Endodermal cell (in vitro differentiated cells): ENCODE measurements at places on chromosomes 1 and 21. TPM values are rescaled to one million over a fixed set of nuclear protein-coding genes. Genes with fewer than 3 reads are reported as not detected.

KNCN gene
- not detected in 3 replicates for total RNA-seq

CFAP45 gene
- 0.55 and 0.99 TPM in 2 replicates for total RNA-seq

- DNase-seq: no peak
These were observed 53.6 kb upstream of the SSX2IP start for GRCh38 chr1:84743896-84744295.

- DNase-seq: no peak
These were observed 6.3 kb downstream of the PHC2 start for GRCh38 chr1:33424610-33425009.

DNA sequence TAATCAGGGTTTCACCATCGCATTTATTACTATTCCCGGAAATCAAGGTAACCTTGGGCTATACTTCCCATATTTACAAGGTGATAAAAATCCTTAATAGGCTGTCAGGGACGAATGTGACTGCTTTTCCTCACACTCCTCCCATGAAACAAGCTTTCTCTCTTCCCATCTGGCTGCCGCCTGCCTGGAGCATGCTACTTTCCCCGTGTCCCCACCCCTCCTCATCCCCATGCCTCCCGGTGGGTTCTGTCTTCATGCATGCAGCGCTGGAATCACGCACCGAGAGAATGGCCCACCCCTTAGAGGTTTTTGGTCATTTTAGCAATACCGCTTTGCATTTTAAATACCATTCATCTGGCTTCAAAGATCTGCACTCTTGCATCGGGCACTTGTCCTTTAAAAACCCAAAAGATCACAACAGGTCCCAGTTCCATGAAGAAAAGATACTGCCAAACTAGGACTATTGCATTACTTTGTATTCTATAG lies 339.1 kb downstream of the NTNG1 start:
- DNase-seq: no peak
